ENCODE measurements at places on chromosomes 11 and 22. TPM values are rescaled to one million over a fixed set of nuclear protein-coding genes. Genes with fewer than 3 reads are reported as not detected.

The XNDC1N gene
- 1.4 TPM for polyA plus RNA-seq

The SORL1 gene
- polyA plus RNA-seq = 9.5 TPM

The CPT1A gene
- 5.3 TPM for polyA plus RNA-seq

The OR8G1 gene
- polyA plus RNA-seq = not detected

The OR8D4 gene
- polyA plus RNA-seq = not detected

The KRTAP5-8 gene
- not detected for polyA plus RNA-seq

The OR4B1 gene
- not detected for polyA plus RNA-seq

The RFPL3 gene
- not detected for polyA plus RNA-seq

DNA sequence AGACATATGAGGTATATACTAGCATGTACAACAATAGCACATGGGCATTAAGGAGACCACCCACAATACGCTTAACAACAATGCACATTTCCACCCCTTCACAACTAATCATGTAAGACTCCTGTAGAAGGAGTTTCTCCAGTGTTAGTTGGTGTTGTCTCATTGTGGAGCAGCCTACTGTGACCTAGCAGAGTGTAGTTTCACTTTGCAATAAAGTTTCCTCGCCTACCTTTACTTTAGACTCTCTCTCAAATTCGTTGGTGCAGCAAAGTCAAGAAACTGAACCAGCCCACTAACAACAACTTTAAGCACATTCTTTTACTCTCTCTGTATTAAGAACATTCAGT lies 863.6 kb downstream of the FAM181B start:
- DNase-seq = no peak

- DNase-seq = no peak
Measured at GRCh38 chr11:133953547-133953946, 3.2 kb downstream of the IGSF9B start.

GRCh38 chr22:29224859-29225410 lies 19.2 kb downstream of the EMID1 start:
- DNase-seq = no peak

DNA sequence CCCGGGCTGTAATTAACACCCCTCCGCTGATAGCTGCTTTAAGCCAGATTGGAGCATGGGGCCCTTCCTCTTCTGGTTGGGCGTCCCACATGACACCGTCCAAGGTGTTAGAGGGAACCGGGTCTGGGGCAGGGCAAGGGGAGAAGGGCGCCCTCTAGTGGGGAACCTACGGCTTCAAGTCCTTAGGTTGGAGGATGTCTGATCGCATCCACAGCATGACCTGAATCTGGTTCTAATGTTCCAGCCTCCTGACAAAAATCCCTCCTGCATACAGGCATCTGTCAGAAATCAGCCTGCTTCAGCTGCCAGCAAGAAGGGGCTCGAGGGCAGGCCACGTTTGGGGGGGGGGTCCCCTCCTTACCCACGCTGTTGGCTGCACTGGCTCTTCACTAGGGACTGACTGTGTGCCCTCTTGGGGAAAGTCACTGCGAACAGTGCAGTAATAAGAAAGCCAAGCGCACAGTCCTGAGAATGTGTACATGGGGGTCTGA lies 94.2 kb upstream of the TBCEL start:
- no peak for DNase-seq

- DNase-seq = no peak
Measured at GRCh38 chr11:33168709-33169200, 7.5 kb upstream of the CSTF3 start.

DNA sequence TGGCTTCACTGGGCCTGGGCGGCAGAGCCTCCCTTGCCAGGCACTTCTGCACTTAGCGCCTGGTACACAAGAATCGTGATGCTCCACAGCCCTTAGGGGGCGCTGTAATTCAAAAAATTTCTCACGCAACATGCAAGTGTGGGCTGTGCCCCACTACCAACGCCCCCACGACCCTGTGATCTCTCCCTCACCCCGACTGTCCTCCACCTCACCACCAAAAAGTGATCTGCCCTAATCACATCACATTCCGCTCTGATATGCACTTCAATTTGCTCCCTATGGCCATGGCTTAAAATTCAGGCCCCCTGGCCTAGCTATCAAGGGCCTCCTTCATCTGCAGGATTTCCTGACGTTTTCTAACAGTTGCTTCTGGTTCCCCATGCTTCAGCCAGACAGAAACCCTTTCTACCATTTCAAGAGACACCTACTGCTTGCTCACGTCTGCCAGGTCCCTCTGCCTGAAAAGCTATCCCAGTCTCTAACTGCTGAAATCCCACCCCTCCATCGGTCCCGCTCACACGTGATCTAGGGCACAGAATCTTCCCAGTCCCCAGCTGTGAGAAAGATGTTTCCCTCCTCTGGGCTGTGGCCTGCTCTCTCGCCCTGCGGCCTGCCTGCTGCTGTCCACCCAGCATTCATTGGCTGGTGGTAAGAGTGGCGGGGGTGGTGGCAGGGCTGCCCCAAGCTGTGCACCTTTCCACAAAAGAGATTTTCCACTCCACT lies 27.9 kb upstream of the LRRC32 start:
- DNase-seq = no peak

DNA sequence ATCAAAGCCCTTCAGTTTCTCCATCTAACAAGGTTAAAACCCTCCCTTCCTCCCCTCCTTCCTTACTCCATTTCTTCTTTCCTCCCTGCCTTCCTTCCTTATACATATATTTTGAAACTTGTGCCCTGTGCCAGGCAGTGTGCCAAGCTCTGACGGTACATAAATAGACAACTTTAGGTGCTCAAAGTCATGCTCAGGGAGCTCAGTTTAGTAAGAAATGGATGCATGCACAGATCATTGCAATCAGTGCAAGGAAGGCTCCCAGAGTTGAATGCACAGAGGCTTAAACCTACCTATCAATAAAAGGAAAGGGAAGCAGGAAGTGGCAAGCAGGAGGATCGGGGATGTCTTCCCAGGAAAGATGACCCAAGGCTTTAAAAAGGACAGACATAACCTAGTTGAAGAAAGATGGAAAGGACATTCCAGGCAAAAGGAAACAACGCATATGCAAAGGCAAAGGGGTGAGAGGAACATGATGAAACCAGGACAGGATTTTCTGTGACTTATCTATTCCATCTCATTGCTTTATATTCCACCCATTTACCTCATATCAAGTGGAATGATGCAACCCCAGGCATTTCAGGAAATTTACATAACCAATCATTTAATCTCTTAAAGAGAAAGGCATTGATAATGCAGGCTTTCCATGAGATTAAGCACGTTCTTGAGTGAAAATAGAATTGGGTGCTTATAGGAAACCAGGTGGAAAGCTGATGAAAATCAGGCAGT lies 13.2 kb downstream of the FZD4 start:
- no peak for DNase-seq

DNA sequence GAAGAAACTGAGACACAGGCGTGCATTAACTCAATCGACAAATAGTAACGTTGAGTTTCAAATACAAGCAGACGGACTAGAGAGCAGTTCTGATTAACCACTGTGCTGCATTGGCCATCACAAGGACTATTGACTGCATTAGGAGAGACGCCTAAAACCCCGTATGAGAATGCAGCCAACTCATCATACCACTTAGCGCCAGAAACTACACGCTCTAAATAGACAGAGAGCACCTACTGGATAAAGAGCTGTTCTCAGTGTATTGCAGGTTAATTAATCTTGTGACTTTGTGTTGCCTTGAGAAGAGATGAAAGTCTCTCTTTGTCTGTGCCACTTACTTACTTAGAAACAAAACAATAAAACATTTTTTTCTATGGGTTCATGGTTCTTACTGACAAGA lies 484.0 kb downstream of the OPCML start:
- no peak for DNase-seq

GRCh38 chr22:44664149-44664548 lies 37.9 kb upstream of the PRR5 start:
- DNase-seq = no peak

DNA sequence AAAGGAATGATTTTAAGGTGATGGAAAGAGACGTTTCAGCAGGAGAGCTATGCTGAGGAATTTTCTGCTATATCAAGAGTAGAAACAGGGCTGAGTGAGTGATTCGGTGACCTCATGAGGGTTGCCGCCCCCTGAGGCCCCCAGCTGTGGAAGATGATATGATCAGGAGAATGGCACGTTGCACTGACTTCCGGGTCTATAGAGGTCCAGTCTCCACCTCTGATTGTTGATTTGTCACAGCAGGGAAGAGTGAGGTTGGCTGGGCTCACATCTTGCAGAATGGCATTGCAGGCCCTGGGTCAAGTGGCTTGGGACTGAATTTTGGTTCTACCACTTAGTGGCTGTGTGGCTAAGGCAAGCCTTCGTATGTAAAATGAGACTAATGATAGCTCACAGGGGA lies 205.1 kb downstream of the SNX19 start:
- no peak for DNase-seq

- DNase-seq = peak; percentile 72
Measured at GRCh38 chr11:102139081-102139498, 28.8 kb downstream of the YAP1 start.

DNA sequence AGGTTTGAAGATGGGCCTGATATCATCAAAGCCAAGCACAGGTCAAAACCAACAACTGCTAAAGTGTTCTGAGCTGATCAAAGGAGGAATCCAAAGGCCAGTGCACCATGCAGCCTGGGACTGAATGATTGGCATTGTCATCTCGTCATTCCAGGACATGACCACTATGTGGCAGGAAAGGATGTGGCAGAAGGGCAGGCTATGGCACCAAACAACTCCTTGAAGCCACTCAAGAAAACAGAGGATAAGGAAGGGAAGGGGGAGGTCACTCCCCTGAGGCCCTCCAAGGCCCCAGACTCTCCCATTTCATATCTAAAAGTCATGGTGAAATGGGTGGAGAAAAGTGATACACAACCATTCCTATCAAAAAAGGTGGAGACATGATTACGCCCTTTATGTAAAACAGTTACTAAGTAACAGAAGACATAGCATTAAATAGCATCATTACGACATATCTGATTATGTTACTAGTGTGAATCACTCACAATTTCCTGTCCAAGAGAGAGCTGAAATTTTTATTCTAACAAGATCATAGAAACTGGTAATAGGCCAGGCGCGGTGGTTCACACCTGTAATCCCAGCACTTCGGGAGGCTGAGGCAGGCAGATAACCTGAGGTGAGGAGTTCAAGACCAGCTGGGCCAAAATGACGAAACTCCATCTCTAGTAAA lies 49.3 kb downstream of the AHNAK start:
- peak; percentile 81 for DNase-seq

- DNase-seq = no peak
Measured at GRCh38 chr11:12421386-12421785, 44.0 kb downstream of the PARVA start.

DNA sequence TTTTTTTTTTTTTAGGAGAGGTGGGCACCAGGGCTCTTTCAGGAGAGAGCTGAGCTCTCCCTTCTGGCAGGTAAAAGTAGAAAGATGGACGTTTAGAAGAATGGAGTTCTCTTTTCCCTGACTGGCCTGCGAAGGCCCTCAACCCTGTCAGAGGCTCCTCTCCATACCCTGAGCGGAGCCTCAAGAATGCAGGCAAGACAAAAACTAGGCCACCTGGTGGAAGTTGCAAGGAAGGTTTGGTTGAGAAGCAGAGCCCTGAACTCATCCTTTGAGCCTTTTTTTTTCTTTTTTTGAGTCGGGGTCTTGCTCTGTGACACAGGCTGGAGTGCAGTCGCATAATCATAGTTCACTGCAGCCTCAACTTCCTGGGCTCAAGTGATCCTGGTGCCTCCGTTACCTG lies 1.4 kb downstream of the OTOG start:
- DNase-seq = no peak

DNA sequence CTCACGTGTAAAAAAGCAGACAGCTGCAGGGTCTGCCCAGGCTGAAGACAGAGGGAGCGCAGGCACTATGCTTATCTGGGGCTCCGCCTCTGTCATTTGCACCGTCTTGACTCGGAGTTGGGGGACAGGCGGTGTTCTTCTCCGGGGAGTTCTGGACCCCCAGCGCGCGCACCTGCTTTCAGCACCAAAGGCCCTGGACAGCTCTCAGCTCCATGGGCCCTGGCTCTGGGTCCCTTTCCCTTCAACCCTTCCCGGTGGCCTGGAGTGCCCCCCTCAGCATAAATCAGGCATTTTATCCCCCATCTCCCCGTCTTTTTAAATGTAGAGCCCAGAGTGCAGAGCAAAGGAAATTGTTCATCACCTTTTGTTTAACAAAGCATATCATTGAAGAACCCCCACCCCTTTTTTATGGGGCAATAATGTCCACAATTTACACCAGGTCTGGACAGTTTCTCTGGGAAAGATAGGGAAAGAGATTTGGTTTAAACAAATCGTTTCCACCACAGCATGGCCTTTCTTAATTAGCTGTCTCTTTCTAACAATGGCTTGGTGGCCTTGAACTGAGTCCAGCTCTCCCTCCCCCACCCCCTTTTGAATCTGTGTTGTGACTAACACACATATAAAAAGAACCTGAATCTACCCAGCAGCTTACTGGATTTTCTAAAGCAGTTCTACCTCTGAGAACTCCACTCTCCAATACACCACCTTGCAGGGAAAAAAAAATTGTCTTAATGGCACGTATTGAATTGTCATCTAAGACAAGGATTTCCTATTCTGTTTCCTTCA lies 1.7 kb downstream of the SEZ6L start:
- DNase-seq = no peak

Measured in foreskin keratinocyte (primary cell).